ENCODE measurements at places on chromosomes 4 and X.

GRCh38 chr4:102683881-102684609, 76.7 kb downstream of the MANBA start:
- DNase-seq: no peak

- DNase-seq: no peak
Measured at GRCh38 chr4:175071123-175071522, 153.0 kb downstream of the ADAM29 start.

- DNase-seq: no peak
Measured at GRCh38 chr4:60934566-60935295, 265.4 kb upstream of the ADGRL3 start.

GRCh38 chrX:53253293-53254020, 27.9 kb downstream of the IQSEC2 start:
- no peak for DNase-seq

DNA sequence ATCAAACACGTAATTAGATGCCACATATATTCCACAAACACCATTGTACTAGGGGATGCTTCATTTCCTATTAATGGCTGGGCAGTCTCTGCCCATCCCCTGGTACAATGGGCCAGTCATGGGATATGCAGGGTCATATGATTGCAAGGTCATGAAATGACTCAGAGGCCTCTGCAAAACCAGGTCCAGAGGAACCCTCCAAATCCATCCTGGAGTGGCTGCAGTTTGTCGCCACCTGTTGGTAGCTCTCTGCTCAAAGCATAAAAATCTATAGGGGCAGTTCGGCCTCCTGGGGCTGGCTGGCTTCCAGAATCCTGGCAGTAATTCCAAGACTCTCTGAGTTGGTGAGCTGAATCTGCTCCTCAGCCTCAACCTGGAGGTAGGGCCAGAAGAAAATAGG, 22.9 kb upstream of the PUDP start:
- DNase-seq: peak; percentile 25

DNA sequence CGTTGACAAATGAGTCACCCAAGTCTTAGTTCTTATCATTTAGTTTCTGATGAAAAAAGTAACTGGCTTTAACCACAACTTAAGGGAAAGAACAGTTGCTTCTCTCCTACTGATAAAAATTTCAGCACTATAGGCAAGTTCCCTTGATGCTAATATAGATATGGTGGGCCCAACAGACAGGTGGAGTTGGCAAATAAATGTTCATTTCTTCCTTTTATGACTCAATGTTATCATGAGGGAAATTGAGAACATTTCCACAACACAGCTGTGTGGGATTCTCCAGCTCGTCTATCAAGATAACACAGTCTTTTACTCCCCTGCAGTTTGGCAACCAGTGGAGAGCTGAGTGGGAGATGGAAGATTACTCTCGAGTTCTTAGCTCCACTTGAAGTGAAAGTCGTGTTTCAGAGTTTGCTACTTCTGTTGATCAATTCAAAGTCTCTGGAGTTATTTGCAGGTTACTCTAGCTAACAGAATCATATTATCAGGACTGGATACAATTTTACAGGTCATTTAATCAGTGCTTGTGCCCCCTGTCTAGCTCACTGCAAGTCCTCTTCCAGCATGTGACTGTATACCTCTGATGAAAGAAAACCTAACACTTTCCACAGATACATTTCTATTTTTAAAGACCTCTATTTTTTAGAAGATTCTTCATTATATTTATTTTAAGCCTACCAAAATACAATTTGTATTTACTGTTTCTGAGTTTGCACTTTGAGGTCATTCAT, 270.6 kb upstream of the GK2 start:
- DNase-seq: no peak

GRCh38 chrX:861921-862320, 231.3 kb downstream of the SHOX start:
- no peak for DNase-seq

DNA sequence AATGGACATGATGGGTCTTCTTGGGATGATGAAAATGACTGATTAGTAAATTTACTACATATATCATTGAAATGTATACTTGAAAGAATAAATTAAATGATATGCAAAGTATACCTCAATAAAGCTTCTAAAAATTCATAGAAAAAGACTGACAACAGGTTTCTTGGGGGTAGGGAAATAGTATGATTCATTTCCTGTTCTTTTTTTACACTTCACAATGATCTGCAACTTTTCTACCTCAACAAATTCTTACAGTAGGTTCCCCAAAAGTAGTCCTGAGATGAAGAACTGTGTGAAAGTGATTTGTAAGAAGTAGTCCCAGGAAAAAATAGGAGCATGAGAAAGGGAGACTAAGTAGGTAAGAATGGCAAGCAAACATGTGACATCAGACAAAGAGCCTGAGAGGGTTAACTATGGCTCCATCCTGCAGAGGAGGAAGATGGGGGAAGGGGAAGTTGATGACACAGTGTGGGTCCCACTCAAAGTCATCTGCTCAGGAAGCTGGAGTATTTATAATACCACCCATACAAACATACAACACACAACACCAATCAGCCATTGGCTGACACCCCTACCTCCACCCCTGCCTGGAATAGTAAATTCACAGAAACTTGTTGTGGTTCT, 73.9 kb downstream of the ARHGAP6 start:
- DNase-seq: no peak

GRCh38 chr4:30116401-30116800, 603.8 kb upstream of the PCDH7 start:
- no peak for DNase-seq

GRCh38 chr4:127586922-127587571, 45.7 kb upstream of the INTU start:
- DNase-seq: no peak

- no peak for DNase-seq
Measured at GRCh38 chr4:165630671-165631070, 242.4 kb upstream of the TLL1 start.

- no peak for DNase-seq
Measured at GRCh38 chrX:85504381-85504780, 124.9 kb upstream of the POF1B start.

- DNase-seq: no peak
Measured at GRCh38 chr4:129994715-129995114, 898.8 kb downstream of the C4orf33 start.

GRCh38 chr4:123922847-123923246, 526.3 kb downstream of the SPRY1 start:
- no peak for DNase-seq

DNA sequence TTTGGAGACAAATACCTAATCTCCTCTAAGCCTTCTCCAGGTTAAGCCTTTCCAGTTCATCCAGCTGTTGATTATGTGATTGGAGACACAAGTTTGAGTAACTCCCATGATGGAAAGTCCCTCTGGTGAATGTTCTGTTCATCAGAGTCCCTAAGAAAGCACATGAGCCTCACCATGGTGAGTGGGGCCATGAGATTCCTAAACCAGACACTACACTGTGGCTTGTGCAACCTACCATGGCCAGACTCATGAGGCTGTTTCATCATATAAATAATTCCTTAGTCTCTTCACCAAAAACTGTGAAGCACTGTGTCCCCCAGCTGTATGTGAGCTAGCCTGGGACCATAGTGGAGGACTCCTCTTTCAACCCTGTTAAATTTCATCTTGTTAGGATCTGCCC, 14.4 kb downstream of the PKD2 start:
- DNase-seq: no peak

DNA sequence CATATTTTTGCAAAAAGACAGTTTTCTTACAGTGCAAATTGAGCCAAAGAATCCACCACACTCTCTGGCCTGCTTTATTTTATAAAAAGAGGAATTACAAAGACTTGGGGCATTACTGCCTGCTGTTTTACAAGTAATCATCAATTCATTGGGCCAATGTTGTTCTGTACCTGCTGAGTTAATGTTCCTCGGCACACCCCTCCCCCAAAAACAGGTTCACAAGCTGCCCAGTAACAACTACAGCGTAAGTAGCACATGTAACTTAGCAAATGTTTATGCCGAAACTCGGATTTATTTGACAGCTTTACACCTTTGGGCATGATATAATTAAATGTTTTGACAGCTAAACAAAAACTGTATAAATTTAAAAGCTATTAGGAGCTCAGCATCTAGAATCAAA, 214.6 kb upstream of the MAB21L2 start:
- no peak for DNase-seq

GRCh38 chr4:89733946-89734345, 103.0 kb downstream of the SNCA start:
- DNase-seq: no peak

DNA sequence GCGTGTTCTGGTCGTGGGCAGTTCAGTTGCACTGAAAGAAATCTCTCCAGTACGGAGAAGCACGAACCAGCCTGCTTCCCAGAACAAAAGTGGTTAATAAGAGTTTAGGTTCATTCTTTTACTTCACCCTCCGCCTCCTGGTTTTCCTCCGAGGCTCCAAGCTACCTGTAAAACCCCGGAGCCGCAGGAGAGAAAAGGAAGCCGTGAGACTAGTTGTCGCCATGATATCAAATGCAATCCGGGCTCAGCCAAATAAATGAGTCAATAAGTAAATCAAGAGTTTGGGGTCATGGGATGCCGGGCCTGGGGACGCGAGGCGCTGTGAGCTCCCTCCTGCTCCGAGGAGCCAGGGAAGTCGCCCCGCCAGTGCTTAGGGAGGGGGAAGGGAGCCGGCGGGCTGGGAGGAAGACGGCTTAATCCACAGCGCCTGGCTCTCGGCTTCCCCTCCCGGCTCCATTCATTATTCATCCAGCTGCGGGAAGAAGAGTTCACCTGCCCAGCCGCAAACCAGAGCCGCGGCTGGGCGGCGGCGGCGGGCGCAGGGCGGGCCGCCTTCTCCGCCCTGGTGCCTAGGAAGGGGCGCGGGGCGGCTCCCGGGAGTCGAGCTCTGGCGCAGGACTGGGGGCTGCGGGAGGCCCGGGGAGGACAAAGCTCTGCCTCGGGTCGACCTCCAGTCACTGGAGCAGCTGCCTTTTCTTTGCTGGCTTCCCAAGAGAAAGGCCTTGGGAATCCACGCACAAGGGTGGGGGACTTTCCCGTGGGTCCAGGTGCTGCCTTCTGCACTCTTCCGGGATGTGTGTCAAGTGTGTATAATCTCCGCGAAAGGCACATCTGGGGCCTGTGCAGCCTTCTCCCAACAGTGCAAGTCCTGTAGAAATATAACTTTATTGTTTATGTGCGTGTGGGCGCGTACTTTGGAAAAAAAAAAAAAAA, 1.7 kb downstream of the FRAS1 start:
- DNase-seq: no peak

- DNase-seq: no peak
Measured at GRCh38 chrX:140433582-140433981, 71.3 kb downstream of the SOX3 start.

GRCh38 chr4:111263836-111264235, 641.0 kb upstream of the PITX2 start:
- no peak for DNase-seq

- no peak for DNase-seq
Measured at GRCh38 chr4:17773135-17773698, 8.2 kb downstream of the FAM184B start.

- DNase-seq: no peak
Measured at GRCh38 chrX:40383360-40383759, 197.4 kb upstream of the ATP6AP2 start.

DNA sequence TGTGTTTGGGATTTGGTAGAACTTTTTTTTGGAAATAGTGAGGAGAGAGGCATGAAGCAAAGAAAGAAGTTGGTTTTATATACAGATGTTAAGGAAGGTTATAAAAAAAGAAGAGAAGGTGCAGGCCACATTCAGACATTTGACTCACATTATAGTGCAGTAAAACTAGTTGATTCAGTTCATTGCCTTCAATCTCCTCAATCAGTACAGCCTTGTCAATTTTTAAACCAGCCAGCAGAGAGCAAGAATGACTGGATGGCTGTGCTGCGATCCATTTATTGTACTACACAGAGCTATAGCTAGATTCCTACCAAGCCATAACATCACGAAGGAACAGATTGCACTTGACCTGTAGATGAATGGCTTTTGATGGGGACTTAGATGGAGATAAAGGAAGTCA, 79.7 kb upstream of the LSM6 start:
- no peak for DNase-seq

- DNase-seq: no peak
Measured at GRCh38 chrX:67721321-67721720, 177.5 kb downstream of the AR start.

DNA sequence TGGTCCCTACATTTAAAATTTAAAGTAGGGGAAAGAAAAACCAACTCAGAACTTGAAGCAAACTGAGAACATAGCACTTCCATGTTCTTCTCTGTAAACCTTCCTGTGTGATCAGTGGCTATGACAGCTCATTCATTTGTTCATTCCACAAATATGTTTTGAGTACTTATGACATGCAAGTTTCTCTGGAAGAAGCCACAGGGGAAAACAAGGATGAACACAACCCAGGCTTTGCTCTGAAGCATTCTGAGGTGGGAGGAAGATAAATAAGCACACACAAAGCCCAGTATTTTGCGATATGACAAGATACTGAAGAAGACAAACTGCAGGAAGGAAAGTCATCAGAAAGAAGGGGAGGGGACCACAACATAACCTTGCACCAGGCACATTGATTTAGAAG, 96.4 kb downstream of the CHIC2 start:
- no peak for DNase-seq

- DNase-seq: no peak
Measured at GRCh38 chr4:8133897-8134563, 24.6 kb downstream of the ABLIM2 start.

GRCh38 chr4:155509555-155509954, 132.8 kb upstream of the MAP9 start:
- DNase-seq: no peak

Data from activated gamma-delta T cell treated with anti-CD3 and anti-CD28 coated beads, Interleukin-2, amount 50 U/mL, for 16 hours (primary cell).